ENCODE measurements at places on chromosomes 4 and X.
A peak's percentile ranks its signal among the peaks of the same experiment; 100 is the strongest.

- DNase-seq: no peak
Observed at GRCh38 chr4:113012786-113013185, 36.7 kb upstream of the ANK2 start.

GRCh38 chr4:159271856-159272255 is 169.0 kb downstream of the RAPGEF2 start:
- DNase-seq: no peak

DNA sequence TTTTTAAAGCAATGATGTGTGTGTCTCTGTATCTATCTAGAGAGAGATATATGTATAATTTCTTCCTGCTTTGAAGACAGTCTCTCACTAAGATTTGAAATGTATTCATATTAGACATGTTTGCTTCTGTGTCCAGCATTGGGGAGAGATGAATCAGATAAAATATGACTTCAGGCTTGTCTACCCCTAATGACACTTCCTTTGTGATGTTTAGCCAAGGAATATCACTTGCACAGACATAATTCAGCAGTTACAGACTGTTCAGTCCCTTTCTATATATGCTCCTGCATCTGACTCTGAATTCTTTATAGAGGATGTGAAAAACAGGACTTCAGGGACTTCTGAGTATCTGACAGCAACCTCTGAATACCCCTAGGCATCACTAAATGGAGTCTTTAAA is 158.4 kb downstream of the DCLK2 start:
- DNase-seq: no peak

DNA sequence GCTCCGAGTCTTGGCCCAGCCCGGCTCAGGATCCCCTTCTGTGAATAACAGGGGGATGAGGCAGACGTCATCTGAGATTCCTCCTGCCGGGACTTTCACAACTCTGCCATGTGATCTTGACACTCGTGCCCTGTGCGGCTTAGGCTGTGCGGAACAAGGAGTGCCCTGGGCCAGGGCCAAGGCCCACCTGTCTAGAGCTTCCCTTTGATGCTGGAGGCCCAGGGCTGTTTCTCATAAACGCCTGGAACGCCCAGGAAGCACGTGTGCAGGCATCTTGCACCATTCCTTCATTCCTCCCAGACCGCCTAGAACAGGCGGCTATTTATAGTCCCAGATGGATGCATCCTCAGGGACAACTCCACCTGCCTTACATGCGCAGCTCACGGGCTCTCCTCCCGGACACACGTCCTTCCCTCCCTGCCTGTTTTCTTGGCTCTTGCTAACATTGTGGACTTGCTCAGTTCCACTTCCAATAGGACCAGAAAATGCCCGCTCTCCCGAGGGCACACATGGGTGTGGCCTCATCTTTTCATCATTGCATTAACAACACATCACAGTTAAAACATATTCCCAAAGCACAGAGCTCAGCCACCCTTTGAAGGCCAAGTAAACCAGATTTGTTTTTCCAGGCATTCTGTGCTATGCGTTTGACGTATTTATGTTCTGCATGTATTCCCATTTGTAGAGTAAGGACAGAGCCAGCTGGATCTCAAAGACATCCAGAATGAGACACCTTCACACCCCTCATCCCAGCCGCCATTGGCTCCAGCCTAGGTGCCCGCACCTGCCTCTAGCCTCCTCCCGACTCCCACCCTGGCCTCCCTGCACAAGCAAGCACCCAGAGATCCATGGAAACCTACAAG is 57.2 kb downstream of the ABLIM2 start:
- DNase-seq: peak; percentile 63

DNA sequence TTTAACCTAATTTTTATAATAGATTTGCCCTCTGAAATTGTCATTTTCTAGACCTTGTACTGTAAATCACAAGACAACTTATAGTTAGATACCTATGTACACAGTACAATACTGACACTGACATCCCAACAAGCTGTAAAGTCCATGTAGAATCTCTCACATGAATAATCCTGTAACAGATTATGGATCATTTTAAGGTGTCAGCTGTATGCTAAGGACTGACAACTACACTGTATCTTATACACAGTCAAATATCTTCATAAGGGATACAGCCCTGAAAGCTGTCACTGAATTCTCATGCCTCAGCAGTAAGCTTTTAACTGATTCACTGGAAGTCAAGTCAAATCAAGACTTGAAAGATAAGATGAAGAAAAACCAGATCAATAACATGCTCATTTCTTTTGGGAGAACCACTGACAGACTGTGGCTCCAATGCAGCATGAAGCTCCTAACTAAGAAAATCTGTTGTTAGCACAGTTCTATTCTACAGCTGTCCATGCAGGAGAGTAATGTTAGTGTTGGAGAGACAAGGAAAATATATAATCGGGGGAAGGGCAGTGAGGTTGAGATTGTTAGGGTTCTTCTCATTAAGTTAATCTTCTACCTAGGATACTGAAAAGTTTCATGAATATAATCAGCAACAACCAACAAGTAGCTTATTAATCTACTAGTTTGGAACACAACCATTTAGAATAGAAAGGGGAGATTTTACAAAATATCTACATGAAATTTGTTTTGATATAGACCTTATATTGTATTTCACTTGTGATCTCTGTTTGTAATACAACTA is 612.0 kb downstream of the PCDH18 start:
- no peak for DNase-seq

DNA sequence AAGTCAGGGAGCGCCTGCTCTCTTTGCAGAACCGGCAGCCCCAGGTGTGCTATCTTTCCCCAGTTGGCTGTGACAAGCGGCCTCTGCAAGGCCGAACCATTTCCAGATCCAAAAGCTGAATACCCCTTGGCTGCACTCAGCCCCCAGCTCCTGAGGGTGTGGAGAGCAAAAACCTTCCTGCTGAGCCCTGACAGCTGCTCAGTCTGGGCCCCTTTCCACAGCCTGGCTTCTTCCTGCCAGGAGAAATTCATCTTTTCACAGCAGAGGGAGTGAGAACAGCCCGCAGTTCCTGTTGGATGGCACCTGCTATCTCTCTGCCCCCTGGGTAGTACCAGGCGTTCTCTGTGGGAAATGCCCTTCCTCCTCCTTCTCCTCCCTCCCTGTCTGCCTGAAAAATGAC is 78.4 kb downstream of the DRD5 start:
- DNase-seq: no peak

- no peak for DNase-seq
Observed at GRCh38 chr4:168353746-168354145, 35.2 kb upstream of the DDX60 start.

GRCh38 chr4:45064741-45065140 is 338.4 kb upstream of the GNPDA2 start:
- no peak for DNase-seq

- no peak for DNase-seq
Observed at GRCh38 chr4:95546221-95546620, 2.6 kb downstream of the UNC5C start.

GRCh38 chr4:149031399-149031798 is 589.2 kb upstream of the NR3C2 start:
- no peak for DNase-seq

- no peak for DNase-seq
Observed at GRCh38 chrX:54825716-54826438, 18.3 kb downstream of the MAGED2 start.

- DNase-seq: no peak
Observed at GRCh38 chr4:53150631-53151488, 215.0 kb downstream of the SCFD2 start.

GRCh38 chr4:41865306-41865980 is 69.8 kb upstream of the TMEM33 start:
- DNase-seq: peak; percentile 11

Measured in retinal pigment epithelial cell (primary cell).